ENCODE measurements at places on chromosomes 6 and 20.

- no peak for DNase-seq
Measured at GRCh38 chr6:162379757-162380409, 347.7 kb downstream of the PRKN start.

DNA sequence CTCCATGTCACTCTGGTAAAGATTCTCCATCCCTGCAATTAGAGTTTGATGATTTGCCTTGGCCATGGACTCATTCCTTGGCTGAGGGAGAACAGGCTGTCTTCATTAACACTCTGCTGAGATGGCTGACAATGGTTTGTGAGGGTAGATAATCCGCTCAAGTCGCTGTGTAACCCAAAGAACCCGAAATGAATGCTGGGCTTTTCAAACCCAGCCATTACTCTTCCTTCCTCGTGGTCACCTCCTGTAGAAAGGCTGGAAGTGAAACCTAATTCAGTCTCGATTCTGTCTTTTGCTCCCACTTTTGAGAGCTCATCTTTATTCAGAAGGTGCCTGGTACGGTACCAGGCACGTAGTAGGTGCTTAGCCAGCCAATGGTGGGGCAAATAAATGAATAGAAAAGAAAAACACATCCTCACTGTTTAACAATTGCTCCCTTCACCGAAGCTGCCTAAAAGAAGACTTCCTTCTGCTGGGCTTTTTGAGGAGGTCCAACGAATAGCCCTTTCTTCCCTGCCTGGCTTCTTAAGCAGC is 190.2 kb downstream of the BCAS1 start:
- no peak for DNase-seq

- DNase-seq, result no peak
Measured at GRCh38 chr20:63168861-63169260, 47.1 kb downstream of the YTHDF1 start.

DNA sequence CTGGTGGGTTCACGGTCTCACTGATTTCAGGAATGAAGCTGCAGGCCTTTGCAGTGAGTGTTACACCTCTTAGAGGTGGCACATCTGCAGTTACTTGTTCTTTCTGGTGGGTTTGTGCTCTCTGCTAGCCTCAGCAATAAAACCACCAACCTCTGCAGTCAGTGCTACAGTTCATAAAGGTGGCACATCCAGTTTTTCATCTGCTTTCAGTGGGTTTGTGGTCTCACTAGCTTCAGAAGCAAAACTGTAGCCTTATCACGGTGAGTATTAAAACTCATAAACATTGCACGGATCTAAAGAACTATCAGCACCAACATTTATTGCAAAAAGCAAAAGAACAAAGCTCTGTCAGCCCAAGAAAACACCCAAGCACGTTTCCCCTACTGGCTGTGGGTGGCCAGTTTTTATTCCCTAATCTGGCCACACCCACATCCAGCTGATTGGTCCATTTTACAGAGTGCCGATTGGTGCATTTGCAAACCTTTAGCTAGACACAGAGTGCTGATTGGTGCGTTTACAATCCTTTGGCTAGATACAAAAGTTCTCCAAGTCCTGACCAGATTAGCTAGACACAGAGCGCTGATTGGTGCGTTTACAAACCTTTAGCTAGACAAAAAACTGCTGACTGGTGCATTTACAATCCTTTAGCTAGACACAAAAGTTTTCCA is 3.4 kb upstream of the TMEM14C start:
- DNase-seq, result peak; percentile 19

DNA sequence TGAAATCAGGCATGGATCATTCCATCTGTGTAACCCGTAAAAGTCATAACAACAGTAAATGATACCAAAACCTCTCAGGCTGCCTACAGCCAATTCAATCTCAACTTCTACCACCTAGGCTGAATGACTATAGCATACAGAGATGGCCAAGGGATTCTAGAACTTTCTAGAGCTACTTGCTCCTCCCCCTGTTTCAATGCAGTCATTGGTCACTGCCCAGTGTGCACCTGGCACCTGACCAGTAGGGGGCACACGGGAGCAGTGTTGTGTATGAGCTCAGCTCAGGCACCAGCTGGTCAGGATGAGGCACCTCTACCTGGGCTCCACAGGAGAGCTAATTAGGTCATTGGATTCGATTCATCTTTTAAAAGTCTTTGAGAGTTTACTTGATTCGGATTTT is 86.2 kb downstream of the PLEKHG1 start:
- DNase-seq, result peak; percentile 12

GRCh38 chr6:17389274-17389847 is 4.0 kb upstream of the CAP2 start:
- no peak for DNase-seq

DNA sequence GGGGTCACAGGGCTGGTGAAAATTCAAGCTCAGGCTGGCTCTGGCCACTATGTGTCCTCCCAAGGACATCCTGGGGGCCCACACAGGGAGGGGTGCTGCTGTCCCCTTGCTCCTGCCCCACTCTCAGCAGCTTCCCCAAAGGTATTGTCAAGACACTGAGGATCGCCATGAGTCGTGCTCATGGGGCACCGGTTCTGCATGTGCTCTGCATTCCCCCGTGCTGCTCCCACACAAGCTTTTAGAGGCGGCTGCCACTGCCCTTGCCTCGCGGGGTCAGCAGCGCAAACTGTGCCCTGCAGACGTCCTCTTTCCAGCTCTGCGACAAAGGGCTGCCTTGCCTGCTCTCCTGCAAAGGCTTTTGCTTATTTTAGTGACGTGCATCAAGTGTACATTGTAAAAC is 179.8 kb downstream of the ERMARD start:
- no peak for DNase-seq

- no peak for DNase-seq
Measured at GRCh38 chr20:4038676-4039370, 23.5 kb upstream of the RNF24 start.

DNA sequence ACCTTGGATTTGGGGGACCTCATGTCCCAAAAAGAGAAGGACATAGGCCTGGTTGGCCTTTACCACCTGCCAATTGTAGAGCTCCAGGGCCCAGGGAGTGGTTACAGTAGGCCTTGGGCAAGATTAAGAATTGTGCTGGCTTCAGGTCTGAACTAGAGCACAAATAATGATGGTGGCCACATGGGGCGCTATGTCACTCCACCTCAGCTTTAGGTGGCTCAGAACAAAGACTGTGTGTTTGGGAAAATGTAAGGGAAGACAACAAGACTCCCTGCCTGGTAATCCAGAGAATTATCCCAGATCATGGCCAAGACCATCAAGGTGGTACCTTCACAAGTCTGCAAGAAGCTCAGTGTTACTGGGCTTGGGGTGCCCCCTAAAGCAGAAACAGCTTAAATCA is 224.9 kb upstream of the OPRM1 start:
- DNase-seq, result no peak

GRCh38 chr6:119536666-119537065 is 187.1 kb upstream of the MAN1A1 start:
- DNase-seq, result no peak

DNA sequence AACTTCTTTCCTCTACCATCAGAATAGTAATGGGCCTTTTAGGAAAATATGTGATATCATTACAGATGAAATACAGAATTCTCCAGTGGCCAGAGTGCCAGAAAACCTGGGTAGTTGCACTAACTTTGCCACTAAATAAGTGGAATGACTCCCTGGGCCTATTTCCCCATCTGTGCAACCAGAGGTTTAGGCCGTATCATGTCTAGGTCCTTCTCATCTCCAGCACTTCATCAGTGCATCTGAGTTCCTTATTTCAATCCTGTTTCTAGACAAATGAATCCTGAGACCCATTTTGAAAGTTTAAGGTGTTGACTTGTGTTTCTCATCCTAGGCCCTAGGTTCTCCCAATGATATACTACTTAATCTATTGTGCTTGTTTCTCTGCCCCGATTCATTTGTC is 236.2 kb downstream of the CD83 start:
- no peak for DNase-seq

- no peak for DNase-seq
Measured at GRCh38 chr6:16993396-16993795, 108.5 kb upstream of the STMND1 start.

DNA sequence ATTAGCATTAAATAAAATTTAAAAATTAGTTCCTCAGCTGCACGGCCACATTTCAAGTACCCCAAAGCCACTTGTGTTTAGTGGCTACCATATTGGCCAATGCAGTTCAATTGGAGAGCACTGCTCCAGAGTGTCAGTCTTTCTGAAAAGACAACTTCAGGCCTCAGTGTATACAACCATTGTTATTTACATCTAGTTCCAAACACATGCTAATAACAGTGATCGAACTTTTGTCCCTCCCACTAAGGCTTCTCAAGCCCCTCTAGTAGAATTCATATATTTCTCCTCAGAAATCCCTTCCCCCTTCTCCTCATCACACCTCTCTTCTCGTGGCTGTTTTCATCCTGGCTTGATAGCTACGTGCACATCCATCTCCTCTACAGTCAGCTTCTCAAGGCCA is 32.9 kb downstream of the HIVEP2 start:
- no peak for DNase-seq

- DNase-seq, result no peak
Measured at GRCh38 chr20:39646874-39647413, 684.8 kb downstream of the DHX35 start.

GRCh38 chr20:62791301-62792181 is 4.7 kb upstream of the MRGBP start:
- DNase-seq, result peak; percentile 94

DNA sequence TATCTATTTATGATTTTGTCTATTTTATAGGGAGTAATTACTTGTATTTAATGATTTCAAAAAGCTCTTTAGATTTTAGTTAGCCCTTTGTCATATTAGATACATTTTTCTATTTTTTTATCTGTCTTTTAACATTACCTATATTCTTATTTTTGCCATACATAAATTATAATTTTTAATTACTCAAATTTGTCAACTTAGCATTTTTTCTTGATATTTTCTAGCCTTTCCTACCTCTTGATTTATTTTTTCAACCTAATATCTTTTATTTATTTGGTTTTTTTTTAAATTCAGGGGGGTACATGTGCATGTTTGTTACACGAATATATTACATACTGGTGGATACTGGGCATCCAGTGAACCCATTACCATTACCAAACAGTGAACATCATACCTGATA is 114.3 kb upstream of the F13A1 start:
- DNase-seq, result no peak

DNA sequence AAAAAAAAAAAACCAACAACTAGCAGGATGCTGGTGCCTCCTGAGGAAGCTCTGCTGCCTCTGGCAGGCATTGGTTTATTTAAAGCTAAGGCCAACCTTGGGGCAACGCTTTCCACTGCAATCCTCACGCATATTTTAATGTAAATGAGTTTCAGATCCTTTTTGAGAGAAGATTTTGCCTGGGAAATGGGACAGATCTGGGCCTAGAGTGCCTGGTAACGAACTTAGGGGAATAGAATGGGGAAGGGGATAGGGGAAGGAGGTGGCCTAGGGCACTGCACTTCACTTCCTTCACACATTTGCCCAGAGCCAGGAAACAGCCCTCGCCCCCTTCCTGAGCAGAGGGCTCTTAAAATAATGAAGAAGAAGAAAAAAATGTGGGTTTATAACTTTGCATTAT is 132.7 kb upstream of the TMEM170B start:
- DNase-seq, result no peak

GRCh38 chr20:62258499-62259293 is 20.4 kb downstream of the OSBPL2 start:
- no peak for DNase-seq

- DNase-seq, result no peak
Measured at GRCh38 chr6:154528310-154528915, 17.9 kb upstream of the CNKSR3 start.

- DNase-seq, result no peak
Measured at GRCh38 chr6:149924933-149925252, 2.0 kb upstream of the RAET1G start.

- DNase-seq, result no peak
Measured at GRCh38 chr6:164183556-164184123, 769.1 kb downstream of the QKI start.

DNA sequence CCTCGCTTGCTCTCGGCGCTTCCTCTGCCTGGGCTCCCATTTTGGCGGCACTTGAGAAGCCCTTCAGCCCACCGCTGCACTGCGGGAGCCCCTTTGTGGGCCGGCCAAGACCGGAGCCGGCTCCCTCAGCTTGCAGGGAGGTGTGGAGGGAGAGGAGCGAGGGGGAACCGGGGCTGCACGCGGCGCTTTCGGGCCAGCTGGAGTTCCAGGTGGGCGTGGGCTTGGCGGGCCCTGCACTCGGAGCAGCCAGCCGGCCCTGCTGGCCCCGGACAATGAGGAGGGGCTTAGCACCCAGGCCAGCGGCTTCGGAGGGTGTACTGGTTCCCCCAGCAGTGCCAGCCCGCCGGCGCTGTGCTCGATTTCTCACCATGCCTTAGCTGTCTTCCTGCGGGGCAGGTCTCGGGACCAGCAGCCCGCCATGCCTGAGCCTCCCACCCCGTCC is 10.2 kb upstream of the SRPK1 start:
- DNase-seq, result peak; percentile 19

DNA sequence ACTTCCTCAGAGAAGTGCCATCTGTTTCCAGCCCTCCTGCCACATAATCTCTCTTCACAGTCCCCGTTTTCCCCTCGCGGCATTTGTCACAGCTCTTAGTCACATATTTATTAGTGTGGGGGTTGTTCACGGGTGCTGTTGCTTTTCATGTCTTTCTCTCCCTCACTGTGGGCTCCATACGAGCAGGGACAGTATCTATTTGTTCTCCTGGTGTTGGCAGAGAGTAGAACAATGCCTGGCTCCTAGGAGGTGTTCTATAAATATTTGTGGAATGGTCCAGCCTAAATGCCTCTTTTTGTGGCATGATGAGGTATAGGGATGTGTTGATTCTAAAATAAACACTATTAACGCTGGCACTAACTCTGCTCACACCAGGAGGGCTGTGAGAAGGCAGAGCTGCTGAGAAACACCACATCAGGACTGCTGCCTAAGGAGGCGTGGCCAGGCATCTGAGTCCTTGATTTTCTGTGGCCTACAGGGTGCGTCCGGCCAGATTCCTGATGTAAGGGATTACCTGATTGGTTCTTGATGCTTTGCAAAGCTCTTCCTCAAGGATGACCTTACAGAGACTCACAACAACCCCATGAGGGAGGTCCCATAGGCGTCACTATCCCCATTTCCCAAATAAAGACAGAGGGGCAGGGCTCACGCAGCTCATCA is 219.8 kb upstream of the ARID1B start:
- peak; percentile 23 for DNase-seq

GRCh38 chr20:8489094-8489883 is 357.2 kb downstream of the PLCB1 start:
- peak; percentile 61 for DNase-seq

- no peak for DNase-seq
Measured at GRCh38 chr20:58953050-58953449, 28.0 kb upstream of the NELFCD start.

DNA sequence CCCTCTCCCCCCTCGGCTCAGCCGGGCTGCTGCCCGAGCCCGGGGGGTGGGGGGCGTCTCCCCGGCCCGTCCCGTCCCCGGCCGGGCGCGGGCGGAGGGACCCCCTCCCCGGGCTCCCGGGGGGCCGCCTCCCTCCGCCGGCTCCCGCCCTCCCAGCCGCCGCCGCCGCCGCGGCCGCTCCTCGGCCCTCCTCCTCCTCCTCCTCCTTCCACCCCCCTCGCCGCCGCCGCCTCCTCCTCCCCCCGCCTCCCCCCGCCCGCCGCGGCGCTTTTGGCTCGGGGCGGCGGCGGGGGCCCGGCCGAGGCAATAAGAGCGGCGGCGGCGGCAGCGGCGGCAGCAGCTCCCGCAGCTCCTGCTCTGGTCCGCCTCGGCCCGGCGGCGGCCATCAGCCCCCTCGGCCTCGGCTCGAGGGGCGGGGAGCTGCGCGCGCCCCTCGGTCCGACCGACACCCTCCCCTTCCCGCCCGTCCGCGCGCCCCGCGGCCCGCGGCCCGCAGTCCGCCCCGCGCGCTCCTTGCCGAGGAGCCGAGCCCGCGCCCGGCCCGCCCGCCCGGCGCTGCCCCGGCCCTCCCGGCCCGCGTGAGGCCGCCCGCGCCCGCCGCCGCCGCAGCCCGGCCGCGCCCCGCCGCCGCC is 38.7 kb downstream of the GNAS start:
- peak; percentile 85 for DNase-seq

GRCh38 chr6:53672237-53672636 is 6.7 kb upstream of the KLHL31 start:
- no peak for DNase-seq
